Ovary (tissue), 10 donors: ENCODE measurements at places on chromosomes 2 and 18. TPM values are rescaled to one million over a fixed set of nuclear protein-coding genes. Genes with fewer than 3 reads are reported as not detected.

CEP192 gene
- total RNA-seq = 33.7 TPM

LHCGR gene
- total RNA-seq = 1.5 TPM

TFPI gene
- total RNA-seq = 53.3 TPM

HOXD10 gene
- 0.70 TPM for total RNA-seq

IL1RN gene
- not detected for total RNA-seq

PASK gene
- 11.8 TPM for total RNA-seq

- DNase-seq = no peak
- no peak overlapping the region for H3K27ac ChIP-seq
- H3K27me3 ChIP-seq = no peaks in the 10 kb centered on the region
These were observed 550.0 kb downstream of the TMX3 start for GRCh38 chr18:68164909-68165308.

GRCh38 chr2:98912957-98913915 is 22.8 kb downstream of the CRACDL start:
- H3K4me1 ChIP-seq = peaks cover 3% of the 10 kb centered on the region
- no peak overlapping the region for H3K27ac ChIP-seq
- no peak overlapping the region for H3K4me3 ChIP-seq
- DNase-seq = no peak
- H3K27me3 ChIP-seq = no peaks in the 10 kb centered on the region

- no peak for DNase-seq
- H3K27ac ChIP-seq = no peak overlapping the region
- no peaks in the 10 kb centered on the region for H3K4me1 ChIP-seq
- H3K4me3 ChIP-seq = no peak overlapping the region
These were observed 44.8 kb downstream of the NAB1 start for GRCh38 chr2:190693533-190694232.

DNA sequence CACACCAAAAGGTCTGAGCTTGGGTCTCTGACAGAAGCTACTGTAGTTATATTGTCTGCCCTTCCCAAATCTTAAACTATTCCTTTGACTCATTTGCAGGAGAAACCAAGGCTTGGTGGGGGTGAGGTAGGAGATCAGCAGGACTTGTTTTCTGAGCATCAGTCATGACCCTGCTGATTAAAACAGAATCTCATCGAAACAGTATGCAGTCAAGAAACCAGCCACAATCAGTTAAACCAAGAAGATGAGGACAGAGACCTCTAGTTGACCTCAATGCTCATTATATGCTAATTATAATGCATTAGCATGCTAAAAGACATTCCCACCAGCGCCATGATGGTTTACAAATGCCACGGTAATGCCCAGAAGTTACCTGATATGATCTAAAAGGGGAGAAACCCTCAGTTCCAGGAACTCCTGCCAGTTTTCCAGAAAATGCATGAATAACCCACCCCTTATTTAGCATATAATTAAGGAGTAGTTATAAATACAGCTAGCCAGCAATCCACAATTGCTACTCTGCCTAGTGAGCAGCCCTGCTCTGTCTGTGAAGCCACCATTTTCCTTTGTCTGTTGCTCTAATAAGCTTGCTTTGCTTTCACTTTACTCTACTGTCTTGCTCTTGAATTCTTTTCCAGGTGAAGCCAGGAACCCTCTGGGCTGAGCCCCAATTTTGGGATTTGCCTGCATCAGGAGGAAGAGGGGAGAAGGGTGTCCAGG is 26.7 kb downstream of the DSC3 start:
- H3K4me1 ChIP-seq = no peaks in the 10 kb centered on the region
- H3K4me3 ChIP-seq = no peak overlapping the region
- H3K27ac ChIP-seq = no peak overlapping the region
- no peak for DNase-seq
- H3K36me3 ChIP-seq = no peaks in the 10 kb centered on the region
- H3K27me3 ChIP-seq = no peaks in the 10 kb centered on the region

- no peaks in the 10 kb centered on the region for H3K36me3 ChIP-seq
- no peaks in the 10 kb centered on the region for H3K27me3 ChIP-seq
- H3K4me1 ChIP-seq = peaks cover 5% of the 10 kb centered on the region
These were observed 127.8 kb downstream of the INHBB start for GRCh38 chr2:120473522-120474271.

GRCh38 chr2:36783246-36783645 is 86.7 kb downstream of the VIT start:
- no peaks in the 10 kb centered on the region for H3K27me3 ChIP-seq
- H3K27ac ChIP-seq = no peak overlapping the region
- no peaks in the 10 kb centered on the region for H3K36me3 ChIP-seq
- no peak overlapping the region for H3K4me3 ChIP-seq

DNA sequence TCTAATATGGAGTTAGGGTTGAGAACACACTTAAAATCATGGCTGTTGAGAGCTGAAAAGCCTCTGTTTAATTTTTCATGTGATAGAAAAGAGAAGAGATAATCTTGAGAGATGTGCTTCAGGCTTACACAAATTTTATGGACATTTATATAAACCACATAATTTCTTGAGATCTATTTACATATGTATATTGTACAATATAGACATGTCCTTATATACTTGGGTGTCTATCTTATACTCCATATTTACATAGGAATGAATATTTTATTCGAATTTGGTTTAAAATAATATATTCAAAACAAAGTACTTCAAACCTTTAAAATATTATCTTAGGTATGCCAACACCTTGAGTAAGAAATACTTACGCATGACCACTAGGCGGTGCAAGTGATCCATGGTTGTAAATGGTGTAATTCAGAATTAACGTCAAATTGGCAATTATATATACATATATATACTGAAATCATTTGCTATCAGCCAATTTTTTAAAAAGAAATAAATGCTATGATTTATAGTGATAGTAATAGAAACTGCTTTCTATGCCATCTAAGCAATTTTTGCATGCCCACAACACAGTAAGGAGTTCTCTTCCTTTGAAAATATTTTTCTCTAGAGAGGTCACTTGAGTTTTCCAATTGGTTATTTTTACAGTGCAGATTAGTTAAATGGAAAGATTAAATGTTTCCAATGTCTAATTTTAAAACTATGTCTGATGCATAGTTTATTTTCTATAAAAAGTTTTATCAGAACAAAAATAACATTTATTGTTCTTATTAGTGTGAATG is 37.6 kb upstream of the SPAG16 start:
- H3K4me1 ChIP-seq = no peaks in the 10 kb centered on the region
- no peak for DNase-seq
- H3K36me3 ChIP-seq = no peaks in the 10 kb centered on the region
- no peaks in the 10 kb centered on the region for H3K27me3 ChIP-seq
- no peak overlapping the region for H3K4me3 ChIP-seq

DNA sequence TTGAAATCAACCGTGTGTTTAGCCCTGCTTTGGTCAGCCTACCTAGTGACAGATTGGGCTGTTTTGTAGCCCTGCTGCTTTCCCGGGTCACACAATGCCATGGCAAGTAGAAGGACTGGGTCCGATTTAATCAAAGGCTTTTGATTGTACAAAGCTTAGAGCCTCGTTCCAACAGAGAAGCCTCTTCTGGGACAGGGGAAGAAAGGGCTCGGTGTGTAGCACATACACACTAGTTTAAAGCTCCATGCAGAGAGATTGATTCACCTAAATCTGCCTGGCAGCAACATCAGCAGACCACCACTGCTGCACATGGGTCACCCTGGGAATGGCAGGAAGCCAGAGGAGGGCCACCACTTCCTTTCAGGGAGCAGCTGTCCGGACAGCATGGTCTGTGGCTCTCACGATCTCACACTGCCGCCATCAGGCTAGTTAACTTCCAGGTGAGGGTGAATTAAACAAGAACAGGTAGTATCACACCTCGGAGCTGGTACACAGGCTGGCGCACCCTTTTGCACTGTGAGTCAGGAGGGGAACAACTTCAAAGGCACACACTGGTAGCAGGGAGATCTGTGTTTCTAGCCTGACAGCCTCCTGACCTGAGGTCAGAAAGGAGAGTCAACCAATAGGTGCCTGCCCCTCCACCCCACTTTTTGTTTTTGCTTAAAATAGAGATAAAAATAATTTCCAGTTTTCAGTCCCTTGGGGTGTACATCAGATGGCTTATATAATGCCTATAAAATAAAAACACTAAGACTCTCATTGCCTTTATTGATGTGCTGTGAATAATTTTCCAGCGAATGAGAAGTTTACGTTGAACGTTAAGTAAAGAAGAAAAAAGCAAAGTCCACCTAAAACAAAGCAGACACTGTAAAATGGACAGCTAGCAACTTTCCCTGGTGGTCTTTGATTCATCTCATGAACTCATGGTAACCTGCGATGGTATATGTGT is 108.5 kb downstream of the CDCA7 start:
- no peaks in the 10 kb centered on the region for H3K4me1 ChIP-seq
- H3K36me3 ChIP-seq = no peaks in the 10 kb centered on the region
- no peak overlapping the region for H3K4me3 ChIP-seq
- no peak overlapping the region for H3K27ac ChIP-seq

DNA sequence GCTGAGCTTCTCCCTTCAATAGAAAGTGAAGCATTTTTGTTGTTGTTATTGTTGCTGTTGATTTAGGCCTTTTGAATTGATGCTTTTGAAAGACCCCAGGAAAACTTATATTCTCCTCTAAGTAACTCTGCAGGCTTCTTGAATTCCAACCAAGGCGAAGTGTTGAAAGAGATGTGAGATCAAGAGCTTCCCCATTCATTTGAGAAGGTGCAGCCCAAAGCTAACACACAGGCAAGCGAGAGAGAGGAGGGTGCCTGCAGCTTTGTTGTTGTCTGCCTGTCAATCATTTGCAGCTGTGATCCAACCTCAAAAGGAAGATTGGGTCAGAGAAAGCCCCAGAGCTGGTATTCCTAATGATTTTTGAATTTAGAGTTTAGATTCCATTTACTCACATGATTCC is 963.6 kb upstream of the CNTNAP5 start:
- H3K4me1 ChIP-seq = no peaks in the 10 kb centered on the region
- H3K27ac ChIP-seq = no peak overlapping the region
- H3K27me3 ChIP-seq = no peaks in the 10 kb centered on the region
- DNase-seq = no peak
- no peak overlapping the region for H3K4me3 ChIP-seq
- no peaks in the 10 kb centered on the region for H3K36me3 ChIP-seq
